ENCODE measurements at places on chromosomes 7 and 10. TPM values are rescaled to one million over a fixed set of nuclear protein-coding genes. Genes with fewer than 3 reads are reported as not detected.

Gene HELLS
- total RNA-seq, result 12.1 TPM

Gene GRID1
- total RNA-seq, result not detected

Gene MMP21
- total RNA-seq, result not detected

GRCh38 chr10:8055420-8056349 lies 1.2 kb downstream of the GATA3 start:
- peak; percentile 59 for DNase-seq

DNA sequence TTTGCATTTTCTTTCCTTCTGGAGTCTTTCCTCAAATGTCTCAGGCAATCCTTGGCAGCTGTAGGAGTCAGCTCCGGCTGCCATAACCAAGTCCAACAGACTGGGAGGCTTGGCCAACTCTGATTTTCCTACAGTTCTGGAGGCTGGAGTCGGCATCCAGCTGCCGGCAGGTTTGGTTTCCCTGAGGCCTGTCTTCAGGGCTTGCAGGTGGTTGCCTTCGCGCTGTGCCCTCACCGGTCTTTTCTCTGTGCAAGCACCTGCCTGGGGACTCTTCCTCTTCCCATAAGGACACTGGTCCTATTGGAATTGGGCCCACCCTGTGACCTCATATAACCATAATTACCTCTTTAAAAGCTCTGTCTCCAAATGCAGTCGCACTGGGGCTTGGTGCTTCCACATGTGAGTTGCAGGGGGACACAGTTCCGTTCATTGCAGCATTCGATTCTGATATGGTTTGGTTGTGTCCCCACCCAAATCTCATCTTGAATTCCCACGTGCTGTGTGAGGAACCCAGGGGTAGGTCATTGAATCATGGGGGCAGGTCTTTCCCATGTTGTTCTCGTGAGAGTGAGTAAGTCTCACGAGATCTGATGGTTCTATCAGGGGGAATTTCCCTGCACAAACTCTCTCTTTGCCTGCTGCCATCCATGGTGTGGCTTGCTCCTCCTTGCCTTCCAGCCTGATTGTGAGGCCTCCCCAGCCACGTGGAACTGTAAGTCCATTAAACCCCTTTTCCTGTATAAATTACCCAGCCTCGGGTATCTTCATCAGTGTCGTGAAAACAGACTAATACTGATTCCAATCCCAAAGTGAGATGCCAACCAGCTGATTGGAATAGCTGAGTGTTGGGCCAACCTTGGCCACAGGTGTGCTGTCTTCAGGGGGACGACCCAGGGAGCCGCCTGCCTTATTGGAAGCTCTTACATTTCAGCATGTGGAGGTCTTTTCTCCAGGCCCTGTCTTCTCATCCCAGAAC lies 7.9 kb downstream of the GALNTL5 start:
- no peak for DNase-seq

DNA sequence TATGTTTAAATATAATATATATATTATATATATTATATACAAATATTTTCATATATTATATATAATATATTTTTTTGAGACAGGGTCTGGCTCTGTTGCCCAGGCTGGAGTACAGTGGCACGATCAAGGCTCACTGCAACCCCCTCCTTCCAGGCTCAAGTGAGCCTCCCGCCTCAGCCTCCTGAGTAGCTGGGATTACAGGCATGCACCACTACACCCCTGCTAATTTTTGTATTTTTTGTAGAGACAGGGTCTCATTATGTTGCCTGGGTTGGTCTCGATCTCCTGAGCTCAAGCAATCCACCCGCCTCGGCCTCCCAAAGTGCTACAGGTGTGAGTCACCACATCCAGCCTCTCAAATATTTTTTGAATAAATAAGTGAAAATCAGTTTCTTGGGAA lies 215.5 kb downstream of the GATA3 start:
- DNase-seq, result no peak

DNA sequence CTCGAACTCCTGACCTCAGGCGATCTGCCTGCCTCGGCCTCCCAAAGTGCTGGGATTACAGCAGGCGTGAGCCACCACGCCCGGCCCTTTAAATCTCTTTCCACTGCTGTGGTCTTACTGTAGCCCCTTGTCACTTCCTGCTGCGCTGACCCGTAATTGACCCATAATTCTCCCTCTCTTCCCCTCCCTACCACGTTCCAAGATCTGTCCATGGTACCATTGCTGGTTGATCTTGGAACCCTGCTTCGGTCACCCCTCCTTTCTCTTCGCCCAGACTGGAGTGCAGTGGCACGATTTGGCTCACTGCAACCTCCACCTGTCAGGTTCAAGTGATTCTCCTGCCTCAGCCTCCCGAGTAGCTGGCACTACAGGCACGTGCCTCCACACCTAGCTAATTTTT lies 6.5 kb downstream of the POR start:
- DNase-seq, result no peak

- no peak for DNase-seq
Observed at GRCh38 chr10:91860885-91861284, 48.4 kb downstream of the FGFBP3 start.

- peak; percentile 67 for DNase-seq
Observed at GRCh38 chr10:110865186-110865808, 6.4 kb upstream of the PDCD4 start.

DNA sequence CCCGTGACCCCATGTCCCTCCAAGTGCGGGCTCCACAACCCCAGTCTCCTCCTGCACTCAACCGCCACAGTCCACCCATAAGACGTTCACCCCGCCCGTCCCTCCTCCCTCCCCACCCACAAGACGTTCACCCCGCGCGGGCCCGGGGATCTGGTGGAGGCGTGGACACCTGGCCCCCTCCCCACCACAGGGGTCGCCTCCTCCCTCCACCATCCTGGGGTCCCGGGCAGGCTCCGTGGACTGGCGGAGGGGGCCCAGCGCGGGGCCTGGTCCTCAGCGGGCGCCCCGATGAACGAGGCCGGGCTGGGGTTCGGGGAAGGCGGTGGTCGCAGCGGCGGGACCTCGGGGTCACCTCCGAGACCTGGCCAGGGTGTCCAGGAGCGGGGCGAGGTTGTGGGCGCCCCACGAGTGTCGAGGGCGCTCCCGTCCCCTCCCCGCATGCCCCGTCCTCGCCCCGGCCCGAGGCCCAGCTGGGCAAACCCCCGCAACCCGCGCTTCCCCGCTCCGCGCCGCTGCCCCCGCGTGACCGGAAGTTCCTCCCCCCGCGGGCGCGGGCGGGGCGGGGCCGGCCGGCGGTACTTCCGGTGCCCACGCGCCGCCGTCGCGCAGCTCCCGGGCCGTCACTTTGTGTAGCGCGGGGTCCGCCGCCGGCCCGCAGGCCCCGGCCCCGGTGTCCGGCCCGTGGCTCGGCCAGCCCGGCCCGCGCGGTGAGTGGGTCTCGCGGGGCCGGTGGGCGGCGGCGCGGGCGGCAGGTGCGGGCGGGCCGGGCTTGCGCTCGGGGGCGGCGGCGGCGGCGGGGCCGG lies at the start of gene ZNF316:
Gene ZNF316, plus strand, starts transcription at position 578 of the 803 bp plus-strand sequence. CDS start 5,092 bp downstream, outside the sequence.
- DNase-seq, result peak; percentile 30

DNA sequence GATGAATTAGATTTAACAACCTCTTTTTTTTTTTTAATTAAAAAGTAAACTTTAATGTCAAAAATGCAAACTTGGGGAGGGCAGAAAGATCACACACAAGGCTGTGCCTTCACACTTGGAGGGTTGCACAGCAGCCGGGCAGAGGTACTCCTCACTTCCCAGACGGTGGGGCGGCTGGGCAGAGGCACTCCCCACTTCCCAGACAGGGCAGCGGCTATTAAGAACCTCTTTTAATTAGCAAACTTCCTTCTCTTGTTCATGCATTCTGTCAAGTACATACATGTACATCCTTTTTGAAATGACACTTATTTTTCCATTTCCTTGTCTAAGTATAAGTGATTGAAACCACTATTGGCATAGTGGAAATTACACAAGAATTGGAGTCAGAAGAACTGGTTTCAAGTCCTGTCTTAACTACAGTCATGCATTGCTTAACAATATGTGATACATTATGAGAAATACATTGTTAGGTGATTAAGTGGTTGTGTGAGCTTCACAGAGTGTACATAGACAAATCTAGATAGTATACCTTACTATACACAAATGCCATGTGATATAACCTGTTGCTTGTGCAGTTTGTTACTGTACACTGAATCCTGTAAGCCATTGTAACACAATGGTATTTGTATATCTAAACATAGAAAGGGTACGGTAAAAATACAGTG lies 26.5 kb downstream of the BTRC start:
- DNase-seq, result no peak

DNA sequence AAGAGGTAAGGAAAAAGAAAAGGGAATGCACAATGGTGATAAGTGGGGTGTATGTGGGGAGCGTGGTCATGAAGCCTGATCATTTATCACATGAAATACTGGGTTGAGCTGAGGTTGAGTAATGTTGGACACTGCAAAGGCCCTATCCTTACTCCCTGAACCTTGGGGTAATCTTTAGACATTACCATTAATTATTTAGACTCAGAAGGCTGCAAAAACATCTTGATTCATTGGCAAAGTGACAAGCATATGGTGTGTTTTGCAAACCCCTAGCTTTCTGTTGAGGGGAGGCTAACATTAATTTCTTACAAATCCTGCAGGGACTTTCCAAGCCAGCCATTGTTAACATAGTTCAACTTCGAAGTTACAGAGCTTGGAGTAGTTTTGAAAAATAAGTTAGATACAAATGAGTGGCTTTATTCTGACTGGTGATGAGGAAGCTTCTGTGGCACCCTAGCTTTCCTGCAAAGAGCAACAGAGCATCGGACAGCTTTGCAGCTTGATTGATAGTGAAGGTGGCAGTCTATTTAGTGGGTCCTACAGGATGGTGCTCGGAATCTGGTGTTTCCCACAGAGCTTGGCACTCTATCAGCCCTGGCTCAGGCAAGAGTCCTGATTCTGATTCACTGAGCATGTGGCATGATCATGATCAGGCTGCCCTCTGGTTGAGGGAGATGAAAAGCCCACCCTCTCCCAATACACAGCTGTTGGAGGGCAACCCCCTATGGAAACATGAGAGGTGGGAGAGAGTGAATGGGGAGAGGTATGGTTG lies 153.7 kb upstream of the NPVF start:
- no peak for DNase-seq

DNA sequence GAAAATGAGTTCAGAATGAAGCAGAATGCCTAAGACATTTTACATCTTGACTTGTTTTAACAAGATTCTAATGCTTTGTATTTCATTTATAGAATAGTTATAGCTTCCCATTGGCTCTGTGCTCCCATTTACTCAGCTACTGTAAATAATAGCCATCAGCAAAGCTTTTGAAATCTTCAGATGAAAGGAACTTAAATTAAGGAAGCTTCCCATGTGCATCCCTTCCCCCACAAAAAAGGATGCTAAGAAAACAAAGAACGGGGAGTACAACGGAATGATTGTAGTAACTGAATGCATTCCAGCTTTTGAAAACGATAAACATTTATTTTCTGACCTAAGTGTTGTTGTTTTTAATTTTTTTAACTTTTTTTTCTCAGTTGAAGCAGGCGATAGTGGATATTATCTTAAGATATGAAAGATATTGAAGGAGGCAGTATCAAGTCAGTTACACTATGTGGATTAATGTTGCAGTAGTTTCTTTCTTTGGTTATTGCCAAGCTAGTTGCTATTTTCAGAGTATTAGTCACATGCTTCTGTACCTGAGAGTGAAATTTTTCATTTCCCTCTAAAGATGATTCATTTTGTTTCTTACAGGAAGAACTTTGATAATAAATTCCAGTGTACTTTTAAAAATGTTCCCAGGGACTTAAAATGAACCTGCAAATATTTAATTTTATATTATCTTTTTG lies 129.2 kb downstream of the KCND2 start:
- DNase-seq, result peak; percentile 10

DNA sequence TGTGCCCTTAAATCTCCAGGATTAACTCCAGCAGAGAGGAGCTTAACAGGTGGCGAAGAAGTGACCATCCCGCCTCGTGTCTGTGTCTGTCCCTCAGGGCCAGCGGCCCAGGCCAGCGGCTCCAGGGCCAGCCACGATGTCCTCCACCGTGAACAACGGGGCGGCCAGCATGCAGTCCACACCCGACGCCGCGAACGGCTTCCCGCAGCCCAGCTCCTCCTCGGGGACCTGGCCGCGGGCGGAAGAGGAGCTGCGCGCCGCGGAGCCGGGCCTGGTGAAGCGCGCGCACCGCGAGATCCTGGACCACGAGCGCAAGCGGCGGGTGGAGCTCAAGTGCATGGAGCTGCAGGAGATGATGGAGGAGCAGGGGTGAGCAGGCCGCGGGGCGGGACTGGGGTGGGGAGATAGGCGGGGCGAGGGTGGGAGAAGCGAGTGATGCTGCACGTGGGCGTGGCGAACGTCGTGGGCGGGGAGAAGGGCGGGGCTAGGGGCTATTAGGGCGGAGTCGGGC lies 33.3 kb downstream of the SRRM3 start:
- DNase-seq, result peak; percentile 41

DNA sequence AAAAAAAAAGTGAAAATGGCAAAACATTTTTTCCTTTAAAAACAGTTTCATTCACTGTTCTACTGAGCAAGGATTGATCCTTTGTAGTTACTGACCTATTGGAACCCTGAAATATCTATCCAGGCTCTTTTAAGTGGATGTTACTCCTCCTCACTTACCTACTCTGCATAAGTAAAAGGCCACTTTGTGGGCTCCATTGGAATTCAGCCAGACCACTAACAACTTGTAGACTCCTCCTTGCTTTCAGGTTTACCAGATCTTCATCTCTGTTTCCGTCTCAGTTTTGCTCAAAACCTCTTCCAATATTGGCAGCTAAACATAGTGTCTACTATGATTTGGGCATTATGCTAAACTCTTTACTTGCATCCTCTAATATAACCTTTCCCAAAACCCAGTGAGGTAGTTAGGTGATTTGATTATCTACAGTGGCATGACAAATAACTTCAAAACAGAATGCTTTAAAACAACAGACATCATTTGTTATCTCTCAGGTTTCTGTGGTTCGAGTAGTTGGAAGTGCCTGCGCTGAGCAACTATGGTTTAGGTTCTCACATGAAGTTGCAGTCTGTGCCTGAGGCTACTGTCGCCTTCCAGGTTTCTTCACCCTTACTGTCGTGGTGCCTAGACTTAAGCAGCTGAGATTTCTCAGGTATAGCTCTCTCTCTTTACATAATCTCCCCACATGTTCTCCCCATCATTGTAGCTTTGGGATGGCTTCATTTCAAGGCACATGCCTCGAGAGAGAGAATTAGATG lies 698.2 kb downstream of the REEP3 start:
- DNase-seq, result no peak

GRCh38 chr10:72122221-72122620 lies 33.9 kb upstream of the SPOCK2 start:
- DNase-seq, result no peak

DNA sequence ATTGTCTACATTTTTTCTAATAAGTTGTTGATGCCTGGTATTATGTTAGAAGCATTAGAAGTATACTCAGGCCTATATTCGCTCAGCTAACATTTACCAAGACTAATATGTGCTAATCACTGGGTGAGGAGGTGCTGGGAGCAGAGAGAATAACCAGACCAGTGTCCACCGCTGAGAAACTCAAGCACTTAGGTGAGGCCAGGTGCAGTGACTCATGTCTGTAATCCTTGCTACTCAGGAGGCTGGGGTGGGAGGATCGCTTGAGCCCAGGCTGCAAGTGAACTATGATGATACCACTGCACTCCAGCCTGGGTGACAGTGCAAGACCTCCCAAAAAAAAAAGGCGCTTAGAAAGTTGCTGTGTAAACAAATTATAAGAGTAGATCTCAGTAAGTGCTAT lies 182.2 kb upstream of the AOAH start:
- DNase-seq, result no peak
